SIG-M5 (cell line): ENCODE measurements at places on chromosomes 1 and 21.

DNA sequence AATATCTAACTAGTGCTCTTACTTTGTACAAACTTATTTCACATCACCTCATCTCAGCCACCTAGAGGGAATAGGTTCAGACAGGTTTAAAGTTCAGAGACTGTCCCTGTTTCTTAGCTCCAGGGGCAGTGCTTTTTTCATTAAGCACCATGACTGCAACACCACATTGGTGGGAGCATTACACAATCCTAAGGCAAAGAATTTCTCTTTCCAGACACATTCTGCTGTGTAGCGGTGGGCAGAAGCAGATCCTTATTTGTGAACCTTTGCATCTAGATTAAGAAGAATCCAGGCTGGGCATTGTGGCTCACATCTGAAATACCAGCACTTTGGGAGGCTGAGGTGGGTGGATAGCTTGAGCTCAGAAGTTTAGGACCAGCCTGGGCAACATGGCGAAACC, 16.1 kb downstream of the LCA5L start:
- DNase-seq: no peak

DNA sequence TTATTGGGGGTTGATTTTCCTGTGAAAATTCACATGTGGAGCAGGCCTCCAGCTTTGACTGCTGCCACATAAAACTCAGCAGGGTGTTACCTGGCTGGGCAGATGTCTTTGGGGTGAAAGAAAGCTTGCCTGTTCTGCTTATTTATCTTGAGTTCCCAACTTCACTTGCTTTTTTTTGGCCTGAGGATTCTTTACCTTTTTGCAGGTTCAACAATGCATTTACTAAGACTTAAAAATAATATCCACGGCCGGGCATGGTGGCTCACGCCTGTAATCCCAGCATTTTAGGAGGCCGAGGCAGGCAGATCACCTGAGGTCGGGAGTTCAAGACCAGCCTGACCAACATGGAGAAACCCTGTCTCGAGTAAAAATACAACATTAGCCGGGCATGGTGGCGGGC, 509.1 kb downstream of the KIF26B start:
- no peak for DNase-seq

DNA sequence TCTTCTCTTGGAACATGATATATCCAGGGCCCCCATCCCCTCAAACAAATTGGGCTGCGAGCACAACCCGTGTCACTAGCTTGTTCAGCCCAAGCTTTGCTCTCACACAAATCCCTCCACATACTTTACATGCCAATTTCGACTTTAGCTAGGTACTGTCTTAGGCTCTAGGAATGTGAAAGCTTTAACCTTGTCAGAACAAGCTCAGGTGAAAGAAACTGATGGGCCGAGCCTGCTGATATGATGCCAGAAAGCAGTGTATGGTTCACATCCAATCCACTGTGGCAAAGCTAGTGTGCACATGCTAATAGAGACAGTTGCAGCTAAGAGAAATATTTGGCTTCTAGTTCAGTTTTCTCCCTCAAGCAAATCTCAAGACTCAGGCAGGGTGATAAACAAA, 79.5 kb downstream of the TNFSF18 start:
- no peak for DNase-seq

- no peak for DNase-seq
Observed at GRCh38 chr1:11449100-11449403, 29.9 kb upstream of the DISP3 start.

DNA sequence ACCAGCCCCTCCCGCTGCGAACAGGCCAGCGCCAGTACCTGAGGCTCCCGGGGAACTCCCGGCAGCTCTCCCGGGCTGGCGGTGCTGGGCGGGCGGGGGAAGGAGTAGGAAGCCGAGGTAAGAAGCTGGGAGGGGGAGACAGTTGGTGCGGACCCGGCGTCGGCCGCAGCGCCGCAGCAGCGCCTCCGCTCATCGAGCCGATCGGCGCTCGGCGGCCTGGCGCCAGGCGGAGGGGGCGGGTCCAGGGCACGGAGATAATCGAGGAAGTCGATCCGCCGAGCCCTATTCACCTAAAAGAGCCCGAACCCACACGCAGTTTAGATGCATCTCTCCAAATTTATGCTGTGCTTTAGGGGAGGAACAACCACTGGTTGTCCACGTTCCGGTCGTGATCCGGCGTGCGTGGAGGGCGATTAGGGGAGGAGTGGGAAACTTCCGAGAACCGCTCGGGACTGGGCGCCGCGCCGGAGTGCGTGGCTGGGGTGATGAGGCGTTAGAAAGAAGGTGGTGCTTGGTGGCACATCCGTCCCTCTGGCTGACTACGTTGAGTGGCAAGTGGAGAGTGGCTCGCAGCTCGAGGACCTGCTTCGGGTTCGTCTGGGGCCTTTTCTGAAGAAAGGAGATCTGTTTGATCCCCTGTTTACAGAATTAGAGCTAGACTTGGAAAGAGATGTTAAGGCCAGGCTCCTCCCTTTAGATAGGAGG, at the start of gene VAMP4:
Gene VAMP4 (minus strand): TSS at position 194 of the 705 bp plus-strand sequence. CDS start 3,651 bp downstream, outside the sequence.
- DNase-seq: no peak
